MCF 10A (cell line): ENCODE measurements at places on chromosomes 4 and X. TPM values are rescaled to one million over a fixed set of nuclear protein-coding genes. Genes with fewer than 3 reads are reported as not detected.
A peak's percentile ranks its signal among the peaks of the same experiment; 100 is the strongest.

- H3K4me1 ChIP-seq = peaks cover 5% of the 10 kb centered on the region
- H3K36me3 ChIP-seq = no peaks in the 10 kb centered on the region
- no peak overlapping the region for H3K27ac ChIP-seq
- DNase-seq = no peak
- peaks cover 15% of the 10 kb centered on the region for H3K27me3 ChIP-seq
Observed at GRCh38 chr4:140346136-140346535, 27.3 kb upstream of the SCOC start.

DNA sequence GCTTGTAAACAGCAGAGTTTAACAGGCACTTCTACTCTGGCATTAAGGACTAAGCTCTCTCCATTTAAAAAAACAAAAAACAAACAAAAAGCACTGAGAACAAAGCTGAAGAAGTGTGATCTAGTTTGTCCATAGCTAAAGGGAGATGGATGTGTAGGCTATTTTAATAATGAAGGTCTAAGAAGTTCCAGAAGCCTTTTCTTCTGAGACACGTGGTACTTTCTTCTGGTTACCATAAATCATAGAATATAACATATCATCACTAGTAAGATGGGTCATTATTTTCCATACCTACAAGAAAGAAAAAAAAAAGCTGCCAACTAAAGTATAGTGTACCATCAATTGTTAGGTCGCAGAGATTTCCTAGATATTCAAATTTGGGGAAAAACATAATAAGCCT is 722 bp upstream of the NBDY start:
- peak overlapping the region; percentile 91 for H3K4me3 ChIP-seq
- H3K27me3 ChIP-seq = peaks cover 50% of the 10 kb centered on the region
- DNase-seq = no peak
- H3K4me1 ChIP-seq = no peaks in the 10 kb centered on the region

DNA sequence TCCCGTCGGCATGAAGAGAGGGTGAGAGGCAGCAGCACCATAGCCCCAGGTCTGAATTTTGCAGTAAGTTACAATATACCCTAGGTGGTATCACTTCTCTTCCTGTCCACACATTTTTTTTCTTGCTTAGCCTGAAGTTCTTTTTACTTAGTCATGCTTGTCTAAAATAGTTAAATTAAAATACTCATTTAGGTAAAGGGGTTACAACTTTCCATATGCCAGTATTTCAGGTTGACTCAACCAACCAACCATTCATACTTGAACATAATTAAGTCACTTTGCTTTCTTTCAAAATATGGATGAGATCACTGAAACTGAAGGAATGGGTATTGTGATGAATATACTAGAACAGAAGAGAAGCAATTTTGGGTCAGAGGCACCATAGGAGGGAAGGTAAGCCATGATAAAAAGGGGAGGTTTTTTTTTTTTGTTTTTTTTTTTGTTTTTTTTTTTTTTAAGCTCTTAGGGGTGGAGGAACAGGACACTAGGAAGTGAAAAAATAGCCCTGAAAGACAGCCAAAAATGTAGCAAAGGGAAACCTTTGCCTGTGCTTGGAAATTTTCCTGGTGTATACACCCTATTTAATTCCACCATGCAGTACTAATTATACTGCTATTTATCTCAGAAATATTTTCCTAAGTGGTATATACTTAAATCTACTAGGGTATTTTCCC is 41.8 kb downstream of the RPS6KA3 start:
- no peak overlapping the region for H3K4me3 ChIP-seq
- no peak overlapping the region for H3K27ac ChIP-seq
- H3K27me3 ChIP-seq = peaks cover 85% of the 10 kb centered on the region
- peaks cover 5% of the 10 kb centered on the region for H3K36me3 ChIP-seq
- DNase-seq = no peak

- peak; percentile 61 for DNase-seq
- H3K4me1 ChIP-seq = peaks cover 7% of the 10 kb centered on the region
- H3K36me3 ChIP-seq = no peaks in the 10 kb centered on the region
Observed at GRCh38 chrX:129748305-129748704, 9.5 kb downstream of the XPNPEP2 start.

RNF212 gene
- not detected in 2 replicates for total RNA-seq
